ENCODE measurements at places on chromosomes 5 and 9.

- DNase-seq = no peak
These were observed 18.1 kb upstream of the ZNF608 start for GRCh38 chr5:124764585-124764984.

GRCh38 chr9:107630156-107630555 lies 140.6 kb upstream of the KLF4 start:
- no peak for DNase-seq

DNA sequence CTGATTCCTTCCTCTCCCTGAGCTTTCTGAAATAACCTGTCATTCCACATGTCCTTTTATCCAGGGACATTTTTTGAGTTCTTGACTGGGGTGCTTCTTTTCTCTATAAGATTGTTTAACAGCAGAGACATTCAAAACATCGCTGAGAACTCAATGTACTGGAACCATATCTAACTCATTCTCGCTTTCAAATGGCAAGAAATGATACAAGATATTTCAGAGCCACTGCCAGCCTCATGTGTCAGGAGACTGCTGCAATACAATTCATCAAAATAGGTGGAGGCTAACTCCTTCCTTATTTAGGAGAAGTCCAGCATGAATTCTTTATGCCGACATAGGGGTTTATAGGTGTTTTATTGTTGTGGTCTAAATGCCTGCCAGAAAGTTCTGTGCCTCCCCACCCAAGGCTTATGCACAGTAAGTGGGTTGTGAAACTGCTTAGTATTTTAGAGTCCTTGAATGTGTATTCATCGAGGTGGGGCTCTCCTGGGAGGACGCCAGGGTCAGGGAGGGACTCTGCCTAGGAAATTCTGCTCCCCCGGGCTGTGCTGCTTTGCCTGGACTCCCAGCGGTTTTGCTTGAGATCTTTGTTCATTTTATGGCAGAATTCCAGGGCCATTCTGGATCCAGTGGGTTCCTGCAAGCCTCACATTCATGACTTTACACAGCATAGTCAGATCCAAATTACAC lies 53.9 kb downstream of the ZNF474 start:
- DNase-seq = no peak

DNA sequence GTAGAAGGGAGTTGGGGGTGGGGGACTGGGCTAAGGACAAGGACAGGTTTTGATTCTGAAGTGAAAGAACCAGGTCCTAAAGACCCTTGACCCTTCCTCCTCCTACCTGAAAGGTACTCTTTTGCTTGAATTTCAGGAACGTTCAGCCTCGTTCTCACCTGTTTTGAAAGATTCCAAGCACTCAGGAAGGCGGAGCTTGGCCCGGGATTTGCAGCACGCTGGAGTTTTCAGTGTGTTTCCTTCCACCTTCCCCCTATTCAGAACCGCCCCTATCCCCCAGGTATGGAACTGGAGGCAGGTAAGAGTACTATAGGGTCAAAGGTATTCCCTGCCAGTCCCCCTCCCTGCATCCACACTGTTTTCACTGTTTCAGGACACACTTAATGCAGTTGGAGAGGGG lies 7.1 kb downstream of the EGR1 start:
- no peak for DNase-seq

- DNase-seq = no peak
These were observed 191.7 kb downstream of the AOPEP start for GRCh38 chr9:94918038-94918753.

- DNase-seq = no peak
These were observed 71.4 kb downstream of the LRSAM1 start for GRCh38 chr9:127522727-127523126.

DNA sequence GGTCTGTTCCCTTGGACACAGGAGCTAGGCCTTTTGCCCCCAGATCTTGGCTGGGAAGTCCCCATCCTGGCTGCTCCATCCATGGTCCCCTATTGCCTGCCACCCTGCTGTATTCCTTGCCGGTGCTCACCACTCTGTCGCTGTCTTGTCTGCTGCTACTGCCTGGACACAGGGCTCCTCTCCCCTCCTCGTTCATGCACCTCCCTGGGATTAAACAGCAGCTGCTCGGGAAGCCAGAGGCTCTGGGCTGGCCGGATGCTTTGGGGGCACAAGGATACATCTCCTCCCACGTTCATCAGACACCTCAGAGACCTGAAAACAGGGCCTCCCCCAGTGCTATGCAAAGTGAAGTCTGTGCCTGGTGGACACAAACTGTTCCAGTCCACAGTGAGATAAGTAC lies 110.4 kb downstream of the ZNF354C start:
- DNase-seq = no peak

- no peak for DNase-seq
These were observed 172.1 kb downstream of the RGS3 start for GRCh38 chr9:113635586-113635985.

GRCh38 chr5:62149879-62150278 lies 156.1 kb upstream of the KIF2A start:
- no peak for DNase-seq

- no peak for DNase-seq
These were observed 22.8 kb upstream of the ANKRD18A start for GRCh38 chr9:38642951-38643814.

GRCh38 chr5:158746979-158747378 lies 352.7 kb downstream of the EBF1 start:
- DNase-seq = no peak

DNA sequence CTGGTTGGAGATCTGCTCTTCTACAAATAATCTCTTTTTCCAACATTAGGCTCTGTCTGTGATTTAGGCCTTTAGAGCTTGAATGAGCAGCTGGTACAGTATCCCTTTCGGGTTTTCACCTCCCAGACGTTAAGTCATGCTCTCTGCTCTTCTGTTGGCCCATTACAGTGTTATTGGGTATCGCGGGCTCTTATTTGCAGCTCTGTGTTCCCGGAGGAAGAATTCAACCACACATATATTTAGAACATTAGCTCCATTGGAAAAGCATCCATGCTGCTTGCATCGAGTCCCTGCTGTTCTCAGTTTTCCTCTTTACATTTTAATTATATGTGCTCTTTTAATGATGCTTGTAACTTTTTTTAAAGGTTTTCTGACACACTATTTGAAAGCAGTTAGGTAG lies 278.0 kb upstream of the ADCY2 start:
- no peak for DNase-seq

GRCh38 chr9:98087420-98088354 lies 31.2 kb downstream of the NANS start:
- DNase-seq = no peak

- DNase-seq = no peak
These were observed 82.4 kb upstream of the NREP start for GRCh38 chr5:111839438-111839837.
